Kasumi-1 (cell line): ENCODE measurements at places on chromosomes 4 and X.

DNA sequence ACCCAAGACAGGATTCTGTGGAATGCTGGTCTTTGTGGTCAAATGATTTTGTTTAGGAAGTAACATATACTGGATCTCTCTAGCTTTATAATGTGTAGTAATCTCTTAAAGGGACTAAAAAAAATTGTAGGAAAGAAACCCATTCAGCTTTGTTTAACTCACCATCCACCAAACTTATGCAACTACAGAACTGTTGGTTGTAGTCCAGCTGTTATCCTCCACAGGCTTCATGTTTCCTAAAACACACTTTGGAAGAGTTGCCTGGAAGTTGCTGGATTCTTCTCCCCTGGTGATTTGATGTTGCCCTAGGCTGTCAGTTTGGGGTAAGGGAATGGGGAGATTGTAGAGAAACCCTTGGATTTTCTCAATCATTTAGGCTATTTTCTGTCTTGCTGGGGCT lies 89.3 kb downstream of the RLIM start:
- no peak for DNase-seq

DNA sequence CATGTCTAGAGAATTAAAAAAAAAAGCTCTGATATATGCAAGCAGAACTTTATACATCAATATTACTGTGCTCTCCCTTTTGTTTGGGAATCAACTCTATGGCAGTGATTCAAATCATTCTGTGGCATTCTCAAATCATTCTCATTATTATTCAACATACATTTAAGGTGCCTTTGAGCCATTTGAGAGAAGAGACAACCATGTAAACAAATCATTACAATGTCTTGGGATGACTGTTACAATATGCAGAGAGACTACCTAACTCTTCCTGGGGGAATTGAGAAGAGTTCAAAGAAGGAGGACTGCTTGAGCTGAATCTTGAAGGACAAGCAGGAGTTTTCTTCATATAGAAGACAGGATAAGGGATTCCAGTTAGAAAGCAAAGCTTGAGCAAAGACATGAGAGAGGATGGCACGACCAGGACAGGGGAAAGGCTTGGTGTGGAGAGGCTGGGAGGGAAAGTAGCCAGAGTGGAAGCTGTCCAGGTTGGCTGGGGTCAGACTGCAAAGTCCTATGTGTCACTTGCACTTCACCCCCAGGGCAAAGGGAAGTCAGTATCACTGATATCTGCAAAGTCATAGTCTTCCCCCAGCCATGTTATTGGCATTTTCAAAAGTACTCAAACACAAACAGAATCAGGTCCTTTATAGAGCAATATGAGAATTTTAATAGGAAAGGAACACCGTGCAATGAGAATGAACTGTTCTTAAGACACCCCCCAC lies 9.0 kb downstream of the SEC24D start:
- no peak for DNase-seq

DNA sequence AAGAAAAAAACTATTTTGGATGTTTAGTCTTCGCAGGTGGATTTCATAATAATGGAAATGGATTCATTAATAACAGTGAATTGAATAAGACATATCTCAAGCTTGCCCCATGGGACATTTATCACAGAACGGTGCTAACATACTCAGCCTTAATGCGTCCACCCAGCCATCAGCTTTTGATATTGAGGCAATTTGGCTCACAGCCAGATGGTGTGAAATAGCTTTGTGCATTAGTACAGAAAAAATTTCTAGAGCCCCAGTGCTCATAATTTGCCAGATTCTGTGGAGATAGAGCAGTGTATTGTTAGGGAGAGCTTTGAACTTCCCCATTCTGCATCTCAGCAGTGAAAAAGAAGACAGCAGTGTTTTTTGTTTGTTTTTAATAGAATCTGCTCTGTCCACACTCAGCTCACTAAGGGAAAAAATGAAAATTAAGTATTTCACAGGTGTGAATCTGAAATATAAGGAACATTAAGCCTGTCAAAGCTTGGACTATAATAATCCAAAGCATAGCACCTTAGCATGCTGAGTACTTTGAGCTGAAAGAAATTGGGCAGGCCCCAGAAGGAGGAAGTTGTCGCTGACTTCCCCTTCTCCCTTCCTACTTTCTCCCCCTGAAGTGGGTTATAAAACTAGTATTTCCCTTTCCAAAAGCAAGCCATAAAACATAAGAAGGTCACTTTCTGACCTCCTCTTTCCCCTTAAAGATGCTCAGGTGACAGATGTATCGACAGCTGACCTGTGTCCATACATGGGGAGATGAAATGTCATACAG lies 295.8 kb downstream of the MAGEB5 start:
- DNase-seq, result peak; percentile 53

DNA sequence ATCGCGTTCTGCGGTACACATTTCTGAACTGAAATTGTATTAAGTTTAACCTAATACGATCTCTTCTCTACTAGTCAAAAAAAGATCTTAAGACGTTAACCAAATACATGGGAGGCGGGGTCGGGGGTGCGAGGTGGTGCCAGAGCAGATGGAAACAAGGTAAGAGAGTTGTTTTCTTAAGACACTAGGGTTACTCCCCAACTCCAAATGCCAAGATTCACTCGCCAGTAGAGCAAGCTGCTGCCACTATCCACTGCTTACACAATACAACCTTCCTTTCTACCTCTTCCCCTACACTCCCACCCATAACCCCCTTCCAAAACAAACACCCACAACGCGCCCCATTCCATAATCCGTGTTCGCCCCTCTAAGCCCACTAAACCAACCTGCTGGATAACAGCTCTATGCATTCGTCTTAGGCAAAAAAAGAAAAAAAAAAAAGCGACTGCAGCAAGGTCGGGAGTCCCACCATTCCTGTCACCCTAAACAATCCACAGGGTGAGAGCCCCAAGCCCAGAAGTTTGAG lies 1.3 kb downstream of the LCORL start:
- DNase-seq, result peak; percentile 41

DNA sequence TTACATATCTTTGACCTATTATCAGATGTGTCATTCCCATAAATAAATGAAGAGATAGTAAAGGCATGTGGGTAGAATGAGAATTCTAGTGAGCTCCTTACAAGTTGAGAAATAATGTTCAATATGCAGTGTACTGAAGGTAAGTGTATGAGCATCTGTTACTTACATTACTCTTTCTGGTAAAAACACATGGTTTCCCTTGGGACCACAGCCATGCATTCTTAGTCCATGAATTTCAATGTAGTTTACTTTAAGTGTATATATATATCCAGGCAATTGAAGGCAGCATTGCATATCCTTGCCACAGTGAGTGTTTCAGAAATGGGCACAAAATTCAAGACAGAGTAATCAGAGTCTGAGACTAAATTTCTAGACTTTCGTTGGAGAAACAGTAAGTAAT lies 277.2 kb downstream of the CXXC4 start:
- no peak for DNase-seq

DNA sequence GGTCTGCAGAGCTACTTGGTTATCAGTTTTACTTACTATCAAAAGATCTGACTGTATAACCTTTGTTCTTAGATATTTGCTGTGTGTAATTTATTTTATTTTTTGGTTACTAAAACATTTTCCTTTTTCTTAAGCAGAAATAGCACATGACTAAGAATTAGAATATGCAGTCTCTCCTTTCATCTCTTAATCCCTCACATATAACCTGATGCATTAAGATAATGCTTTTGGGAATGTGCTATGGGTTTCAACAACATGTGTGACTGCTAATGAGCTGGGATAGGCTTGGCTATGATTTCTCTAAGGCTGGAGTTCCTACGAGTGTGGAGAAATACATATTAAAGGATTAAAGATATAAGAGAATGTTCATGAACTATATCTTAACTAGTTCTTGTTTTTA lies 41.5 kb downstream of the SHROOM3 start:
- no peak for DNase-seq
